ENCODE measurements at places on chromosomes 5 and 9.
A peak's percentile ranks its signal among the peaks of the same experiment; 100 is the strongest.

DNA sequence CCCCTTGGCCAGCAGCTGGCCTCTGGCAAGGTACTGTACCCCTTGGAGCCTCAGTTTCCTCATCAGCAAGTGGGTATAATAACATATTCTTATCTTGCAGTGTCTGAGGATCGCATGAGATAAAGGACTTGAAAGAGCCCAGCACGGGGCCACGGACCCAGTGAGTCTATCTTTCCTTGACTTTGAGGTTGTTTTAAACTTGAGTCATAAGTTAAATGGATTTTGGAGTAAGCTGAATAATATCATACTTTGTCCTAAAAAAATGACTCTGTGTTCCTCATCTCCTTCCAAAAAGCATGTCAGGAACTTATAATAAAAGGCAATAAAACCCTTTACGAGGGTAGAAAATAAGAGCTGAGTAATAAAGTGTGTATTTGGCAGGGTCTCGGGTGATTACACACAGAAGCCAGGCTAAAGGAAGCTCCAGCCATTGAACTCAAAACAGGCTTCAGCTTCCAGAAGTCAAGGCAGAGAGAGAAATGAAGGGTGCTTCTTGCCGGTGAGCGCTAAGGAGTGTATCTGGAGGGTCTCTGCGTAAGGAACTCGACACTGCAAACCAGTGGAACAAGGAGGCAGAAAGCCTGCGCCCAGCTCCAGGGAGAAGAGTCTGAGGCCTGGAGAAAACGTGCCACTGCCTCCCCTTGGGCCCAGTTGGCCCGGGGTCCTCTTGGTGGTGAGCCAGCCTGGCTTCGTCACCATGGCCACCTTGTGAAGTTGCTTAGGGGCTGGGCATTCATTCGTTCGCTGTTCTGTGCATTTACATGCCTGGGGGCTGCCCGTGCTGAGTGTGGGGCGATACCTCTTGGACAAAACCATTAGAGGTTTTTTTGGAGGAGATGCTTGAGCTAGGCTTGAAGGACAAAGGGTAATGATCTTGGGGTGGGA lies 72.4 kb upstream of the PHYKPL start:
- DNase-seq: no peak

- DNase-seq: no peak
Measured at GRCh38 chr5:72648480-72648879, 141.3 kb upstream of the ZNF366 start.

DNA sequence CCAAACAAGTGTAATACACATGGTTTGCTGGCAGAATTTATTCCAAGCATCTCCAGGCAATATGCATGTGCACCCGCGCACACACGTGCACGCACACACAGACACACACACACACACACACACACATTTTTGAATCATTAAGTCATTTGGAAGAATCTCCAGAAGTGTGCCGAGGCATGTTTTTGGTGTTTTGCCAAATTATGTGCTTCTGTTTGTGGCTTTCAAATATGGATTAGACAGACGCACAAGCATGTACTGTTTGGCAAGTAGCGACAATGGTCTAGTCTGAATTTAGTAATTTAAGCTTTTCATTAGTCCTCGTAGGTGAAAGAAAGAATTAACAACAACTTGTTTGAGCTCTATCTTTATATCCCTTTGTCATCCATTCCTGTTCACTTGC lies 36.7 kb downstream of the NFIB start:
- no peak for DNase-seq

DNA sequence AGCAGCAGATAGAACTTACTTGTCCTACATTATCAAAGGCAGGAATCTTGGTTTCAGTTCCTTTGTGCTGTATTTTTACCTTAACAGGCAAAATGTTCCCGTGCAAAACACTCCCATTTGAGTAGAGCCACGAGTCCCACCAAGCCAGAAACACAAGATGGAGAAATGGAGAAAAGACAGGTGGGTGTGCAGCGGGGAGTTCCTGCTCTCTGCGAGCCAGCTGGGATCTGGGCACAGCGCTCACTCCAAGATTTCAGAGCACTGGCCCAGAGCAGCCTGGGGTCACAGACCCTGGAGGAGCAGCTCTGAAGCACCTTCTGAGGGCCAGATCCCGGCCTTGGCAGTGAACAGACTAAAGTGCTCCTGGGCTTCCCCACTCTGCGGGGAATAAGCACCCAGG lies 2.9 kb downstream of the UCK1 start:
- no peak for DNase-seq

- no peak for DNase-seq
Measured at GRCh38 chr5:27568811-27569210, 530.4 kb upstream of the CDH9 start.

DNA sequence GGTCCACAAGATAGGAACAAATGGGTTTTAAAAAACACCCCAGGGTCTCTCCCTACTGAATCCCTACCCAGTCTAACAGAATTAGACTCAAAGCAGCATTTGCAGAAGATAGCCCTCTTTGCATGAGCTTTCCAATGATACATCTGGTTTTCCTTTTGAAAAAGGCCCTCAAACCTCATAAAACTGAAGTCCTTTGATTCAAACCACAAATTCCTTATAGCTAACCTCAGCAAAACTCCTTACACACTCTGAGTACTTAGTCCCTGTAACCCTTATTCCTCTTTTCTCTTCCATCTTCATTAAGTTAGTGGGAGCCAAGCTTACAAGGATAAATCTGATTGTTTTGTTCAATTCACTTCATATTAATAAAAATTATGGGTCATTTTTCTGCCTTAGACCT lies 90.5 kb upstream of the TNC start:
- no peak for DNase-seq

DNA sequence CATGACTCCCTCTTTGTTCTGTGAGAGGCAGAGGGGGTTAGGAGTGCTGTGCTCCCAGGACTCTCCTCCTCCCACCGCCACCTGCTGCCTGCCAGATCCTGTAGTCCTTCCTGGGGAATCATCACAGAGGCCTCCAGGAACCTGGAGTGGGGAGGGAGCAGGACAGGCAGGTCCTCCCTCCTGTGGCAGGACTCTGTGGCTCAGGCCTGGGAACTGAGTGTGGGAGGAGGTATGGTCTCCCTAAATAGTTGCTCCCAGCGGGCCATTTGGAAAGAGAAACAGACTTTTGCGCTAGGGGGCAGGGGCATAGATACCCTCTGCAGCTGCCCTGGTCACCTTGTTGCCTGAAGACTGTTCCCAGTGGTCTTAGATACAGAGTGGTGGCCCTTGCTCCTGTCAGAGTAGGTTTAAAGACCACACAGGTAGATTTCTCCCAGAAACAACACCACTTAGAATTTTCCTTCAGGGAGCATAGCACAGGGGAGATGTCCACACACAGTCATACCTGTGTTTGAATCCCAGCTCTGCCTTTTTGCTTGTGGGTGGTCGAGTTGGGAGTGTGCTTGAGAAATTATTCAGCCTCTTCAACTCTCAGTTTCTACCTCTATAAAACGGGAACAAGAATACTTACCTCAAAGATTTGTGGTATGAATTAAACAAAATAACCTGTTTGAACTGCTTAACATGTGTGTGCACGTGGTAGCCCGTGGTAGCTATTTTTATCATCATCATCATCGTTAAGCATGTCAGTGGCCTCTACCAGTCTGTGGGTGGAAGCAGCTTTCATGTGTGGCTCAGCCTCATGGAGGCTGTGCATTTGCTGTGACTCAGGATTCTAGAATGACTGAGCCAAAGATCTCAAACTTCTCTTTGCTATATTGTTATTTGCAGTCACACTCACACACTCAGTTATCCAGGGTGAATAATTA lies 55.8 kb downstream of the SLC22A5 start:
- DNase-seq: peak; percentile 53

DNA sequence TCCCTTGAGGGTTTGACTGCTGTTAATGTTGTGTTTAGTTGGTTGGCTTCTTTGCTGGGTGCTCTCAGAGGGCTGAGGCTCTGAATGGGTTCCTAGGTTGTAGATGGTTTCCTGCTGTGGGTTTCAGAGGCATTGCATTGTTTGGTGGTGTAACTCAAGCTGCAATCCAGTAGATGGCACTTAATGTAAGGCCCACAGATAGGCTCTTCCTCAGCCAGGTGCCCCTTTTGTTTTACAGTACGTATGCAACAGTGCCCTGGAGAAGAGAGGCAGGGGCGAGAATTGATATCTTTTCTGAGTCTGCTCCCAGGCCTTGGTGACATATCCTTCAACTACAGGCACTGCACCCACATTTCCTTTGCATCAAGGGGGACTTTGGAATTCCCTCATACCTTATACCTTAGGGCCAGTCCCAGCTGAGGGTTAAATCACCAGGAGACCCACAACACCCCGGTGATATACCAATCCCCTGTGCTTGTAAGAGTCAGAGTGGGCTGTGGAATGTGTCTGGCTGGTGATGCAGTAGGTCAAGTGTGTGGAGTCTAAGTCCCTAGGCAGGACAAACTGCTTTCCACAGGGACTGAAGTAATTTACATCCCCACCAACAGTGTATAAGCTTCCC lies 7.0 kb upstream of the UGT3A2 start:
- DNase-seq: no peak

DNA sequence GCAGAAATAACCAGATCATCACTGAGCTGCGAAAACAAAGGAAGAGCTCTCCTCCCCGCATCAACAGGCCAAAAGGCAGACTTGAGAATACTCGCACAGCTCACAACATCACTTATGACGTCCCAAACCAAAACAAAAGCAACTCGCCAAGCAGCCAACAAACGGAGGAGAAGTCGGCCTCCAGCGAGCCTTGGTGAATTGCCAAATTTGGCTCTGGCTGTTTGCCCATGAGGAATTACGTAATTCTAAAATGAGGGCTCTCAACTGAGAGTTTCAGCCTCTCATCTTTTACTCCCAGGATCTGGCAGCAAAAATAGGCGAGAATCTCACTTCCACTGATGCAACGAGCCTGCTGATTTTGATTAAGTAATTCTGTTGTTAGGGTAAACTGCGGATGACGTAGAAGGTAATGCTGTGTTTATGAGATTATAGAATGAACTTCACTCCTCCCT lies 51.7 kb upstream of the SEMA6A start:
- DNase-seq: no peak

DNA sequence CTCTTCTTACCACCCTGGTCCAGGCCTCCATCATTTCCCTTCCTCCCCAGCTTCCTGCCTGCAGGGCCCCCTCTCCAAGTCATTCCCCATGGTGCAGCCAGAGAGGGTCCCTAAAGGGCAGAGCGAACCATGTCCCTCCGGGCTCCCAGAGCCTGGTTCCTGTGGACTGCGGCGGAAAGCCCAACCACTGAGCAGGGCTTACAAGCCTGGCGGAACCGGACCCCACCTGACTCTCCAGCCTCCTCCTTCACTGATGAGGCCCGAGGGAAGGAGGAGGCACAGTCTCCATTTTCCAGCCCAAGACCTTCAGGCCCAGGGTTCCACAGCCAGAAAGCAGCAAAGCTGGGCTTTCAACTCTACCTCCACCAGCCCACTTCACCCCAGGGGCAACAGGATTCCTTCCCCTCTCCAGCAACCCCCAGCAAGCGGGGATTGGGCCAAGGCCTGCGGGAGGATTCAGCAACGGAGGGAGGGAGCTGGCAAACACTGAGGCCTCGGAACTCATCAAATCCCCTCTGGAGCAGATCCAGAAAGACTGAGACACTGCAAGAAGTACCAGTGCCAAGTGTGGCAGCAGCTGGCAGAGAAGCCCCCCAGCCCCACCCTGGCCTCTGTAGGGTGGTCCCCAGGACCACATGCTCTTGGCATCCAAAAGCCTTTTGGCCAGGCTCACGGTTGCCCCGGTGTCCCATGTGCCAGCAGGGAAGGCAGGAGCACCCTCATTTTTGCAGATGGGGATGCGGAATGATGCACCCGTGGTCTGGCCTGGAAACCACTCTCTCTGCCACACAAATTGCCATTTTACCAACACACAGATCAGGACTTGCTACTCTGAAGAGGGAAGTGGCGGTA lies 3.1 kb downstream of the FAM163B start:
- no peak for DNase-seq

DNA sequence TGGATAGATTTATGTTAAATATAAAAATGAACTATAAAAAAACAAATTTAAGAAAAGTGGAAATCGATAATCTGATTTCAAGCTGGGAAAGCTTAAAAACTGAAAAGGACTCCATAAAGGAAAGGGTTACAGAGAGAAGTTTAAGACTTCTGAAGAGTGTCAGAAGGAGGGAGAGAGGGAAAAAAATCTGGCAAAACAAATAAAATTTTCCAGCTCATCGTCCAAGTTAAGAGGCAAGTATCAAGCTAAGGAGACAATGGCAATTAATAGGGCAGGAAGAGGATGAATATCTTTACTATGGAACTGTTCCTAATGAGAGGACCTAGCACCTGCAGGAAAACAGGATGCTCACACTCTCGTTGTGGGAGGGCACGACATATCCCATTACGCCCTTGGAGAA lies 20.5 kb upstream of the HEXB start:
- DNase-seq: no peak

DNA sequence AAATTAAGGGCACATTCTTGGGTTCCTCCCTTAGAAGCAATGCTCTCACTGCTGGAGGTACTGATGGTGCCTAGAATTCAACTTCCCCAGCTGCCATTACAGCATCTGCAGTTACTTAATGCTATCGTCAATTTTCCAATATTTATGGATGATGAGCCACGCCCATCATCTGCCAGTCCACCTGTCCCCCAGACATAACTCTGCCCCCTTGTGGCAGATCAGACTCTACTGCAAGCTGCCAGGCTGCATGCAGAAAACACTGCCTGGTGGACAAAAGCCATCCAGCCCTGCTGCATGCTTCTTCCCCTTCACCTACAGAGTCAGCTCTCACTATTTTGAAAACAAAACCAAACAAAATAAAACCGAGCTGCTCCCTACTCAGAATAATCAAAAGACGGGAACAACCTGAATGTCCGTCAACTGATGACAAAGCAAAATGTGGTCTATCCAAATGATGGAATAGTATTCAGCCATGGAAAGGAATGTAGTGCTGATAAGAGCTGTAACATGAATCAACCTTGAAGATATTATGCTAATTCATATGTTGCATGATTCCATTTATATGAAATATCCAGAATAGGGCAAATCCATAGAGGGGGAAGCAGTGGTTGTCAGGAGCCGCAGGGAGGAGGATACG lies 66.4 kb downstream of the RETREG1 start:
- no peak for DNase-seq

GRCh38 chr9:97386265-97386633 lies 25.6 kb upstream of the TDRD7 start:
- no peak for DNase-seq

GRCh38 chr5:108064302-108064701 lies 317.6 kb downstream of the FBXL17 start:
- DNase-seq: no peak

GRCh38 chr5:3179220-3179619 lies 416.4 kb upstream of the IRX1 start:
- no peak for DNase-seq

GRCh38 chr9:6931913-6932312 lies 174.1 kb downstream of the KDM4C start:
- DNase-seq: no peak

GRCh38 chr5:176730815-176731475 lies 79.4 kb upstream of the UNC5A start:
- no peak for DNase-seq

All from stimulated activated CD8-positive, alpha-beta memory T cell treated with anti-CD3 and anti-CD28 coated beads, Interleukin-12 subunit alpha, Interleukin-12 subunit beta, amount 100 ng/mL, for 4 hours (primary cell).